ENCODE measurements at places on chromosomes 1 and 21.
A peak's percentile ranks its signal among the peaks of the same experiment; 100 is the strongest.

GRCh38 chr1:58813361-58813760 lies 29.5 kb upstream of the JUN start:
- no peak overlapping the region for H3K27ac ChIP-seq
- peaks cover 29% of the 10 kb centered on the region for H3K4me1 ChIP-seq
- H3K36me3 ChIP-seq = no peaks in the 10 kb centered on the region
- H3K27me3 ChIP-seq = peaks cover 7% of the 10 kb centered on the region
- no peak overlapping the region for H3K4me3 ChIP-seq

DNA sequence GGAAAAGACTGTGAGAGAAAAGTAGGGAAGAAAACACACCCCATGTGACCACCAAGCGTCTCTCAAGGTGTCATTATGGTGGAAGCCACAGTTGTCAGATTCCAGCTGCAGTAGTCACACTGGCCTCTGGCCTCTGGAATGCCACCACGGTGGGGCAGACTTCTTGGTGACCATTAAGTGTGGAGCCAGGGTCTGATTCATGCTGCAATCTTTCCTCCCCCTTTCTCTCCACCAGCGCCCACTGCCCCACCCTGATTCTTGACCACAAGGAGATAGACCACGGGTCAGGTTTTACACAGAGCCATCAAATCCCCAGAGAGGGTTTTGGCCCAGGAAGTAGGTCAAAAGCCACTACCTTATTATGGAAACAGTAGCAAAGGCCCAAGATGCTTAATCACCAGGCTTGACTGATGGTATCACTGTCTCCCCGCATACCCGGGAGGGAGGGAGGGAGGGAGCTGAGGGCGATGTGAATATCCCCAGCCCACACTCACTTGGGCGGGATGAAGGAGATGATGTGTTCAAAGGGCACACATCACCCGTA lies 52.7 kb upstream of the GRHL3 start:
- no peak overlapping the region for H3K27ac ChIP-seq
- no peak for DNase-seq
- H3K4me1 ChIP-seq = no peaks in the 10 kb centered on the region
- H3K27me3 ChIP-seq = peaks cover 6% of the 10 kb centered on the region
- no peaks in the 10 kb centered on the region for H3K36me3 ChIP-seq
- no peak overlapping the region for H3K4me3 ChIP-seq

GRCh38 chr1:119631433-119632102 lies 16.5 kb downstream of the ZNF697 start:
- peaks cover 56% of the 10 kb centered on the region for H3K4me1 ChIP-seq
- peak overlapping the region; percentile 28 for H3K4me3 ChIP-seq
- H3K36me3 ChIP-seq = peaks cover 21% of the 10 kb centered on the region
- DNase-seq = peak; percentile 38

DNA sequence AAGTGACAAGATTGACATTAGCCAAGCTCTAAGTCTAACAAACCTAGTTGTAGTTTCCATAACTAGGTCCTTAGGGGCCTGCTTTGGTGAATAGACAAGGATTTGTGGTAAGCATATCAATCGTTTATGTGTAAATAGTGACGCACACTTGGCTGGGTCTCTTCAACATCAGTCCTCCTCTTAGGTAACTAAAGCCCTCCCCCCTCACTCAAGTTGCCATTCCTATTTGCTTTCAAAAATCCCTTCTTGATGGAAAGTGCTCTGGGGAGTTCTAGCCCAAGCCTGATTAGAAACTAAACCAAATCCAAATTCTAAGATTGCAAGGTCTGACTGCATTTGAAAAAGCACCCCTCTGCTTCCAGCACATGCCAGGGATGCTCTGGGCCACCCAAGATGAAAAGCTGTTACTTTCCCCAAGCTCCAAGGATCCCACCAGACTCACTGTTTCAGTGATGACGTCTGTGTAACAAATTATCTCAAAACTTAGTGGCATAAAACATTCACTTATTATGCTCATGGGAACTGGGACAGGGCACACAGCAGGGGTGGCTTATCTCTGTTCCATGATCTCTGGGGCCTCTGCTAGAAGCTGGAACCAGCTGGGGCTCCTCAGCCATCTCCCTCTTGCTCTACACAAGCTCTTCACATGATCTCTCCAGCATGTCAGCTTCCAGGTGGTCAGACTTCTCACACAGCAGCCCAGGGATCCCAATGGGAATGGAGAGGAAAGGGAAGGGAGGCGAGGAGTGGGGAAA lies 74.1 kb downstream of the RRAGC start:
- H3K27me3 ChIP-seq = peaks cover 21% of the 10 kb centered on the region
- no peaks in the 10 kb centered on the region for H3K36me3 ChIP-seq
- peaks cover 64% of the 10 kb centered on the region for H3K4me1 ChIP-seq
- no peak overlapping the region for H3K27ac ChIP-seq

GRCh38 chr1:81144240-81144825 lies 656.4 kb upstream of the ADGRL2 start:
- H3K27ac ChIP-seq = no peak overlapping the region
- no peak overlapping the region for H3K4me3 ChIP-seq
- H3K4me1 ChIP-seq = no peaks in the 10 kb centered on the region
- no peak for DNase-seq

DNA sequence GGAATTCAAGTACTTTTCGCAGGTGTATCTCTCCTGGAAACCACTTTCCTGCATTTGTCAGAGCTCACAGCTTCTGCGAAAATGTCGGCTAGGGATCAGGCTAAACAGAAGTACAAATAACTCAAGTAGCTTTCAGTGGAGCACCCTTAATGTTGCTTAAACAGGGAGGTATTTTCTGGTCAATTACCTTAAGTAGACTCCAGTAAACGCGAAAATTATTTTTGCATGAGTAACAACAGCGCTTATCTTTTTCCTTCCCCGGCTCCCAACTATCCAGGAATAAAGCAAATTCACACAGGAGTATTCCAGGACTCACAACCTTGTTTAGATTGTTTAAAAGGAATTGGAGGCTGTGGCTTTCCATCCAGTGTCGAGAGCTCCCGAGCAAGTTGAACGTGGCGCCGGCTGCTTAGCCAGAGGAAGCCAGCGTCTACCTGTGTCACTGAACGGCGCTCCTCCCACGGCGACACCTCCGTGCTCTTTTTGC lies 7.3 kb upstream of the SIM2 start:
- peaks cover 99% of the 10 kb centered on the region for H3K27me3 ChIP-seq
- peaks cover 26% of the 10 kb centered on the region for H3K4me1 ChIP-seq
- no peak for DNase-seq
- no peak overlapping the region for H3K27ac ChIP-seq

GRCh38 chr1:16204634-16205333 lies 7.7 kb downstream of the ARHGEF19 start:
- peaks cover 34% of the 10 kb centered on the region for H3K4me1 ChIP-seq
- no peak overlapping the region for H3K4me3 ChIP-seq
- DNase-seq = peak; percentile 61

GRCh38 chr1:173329726-173330125 lies 122.6 kb upstream of the TNFSF4 start:
- H3K4me3 ChIP-seq = no peak overlapping the region
- no peaks in the 10 kb centered on the region for H3K36me3 ChIP-seq
- no peak for DNase-seq
- no peaks in the 10 kb centered on the region for H3K27me3 ChIP-seq
- no peaks in the 10 kb centered on the region for H3K4me1 ChIP-seq
- no peak overlapping the region for H3K27ac ChIP-seq

DNA sequence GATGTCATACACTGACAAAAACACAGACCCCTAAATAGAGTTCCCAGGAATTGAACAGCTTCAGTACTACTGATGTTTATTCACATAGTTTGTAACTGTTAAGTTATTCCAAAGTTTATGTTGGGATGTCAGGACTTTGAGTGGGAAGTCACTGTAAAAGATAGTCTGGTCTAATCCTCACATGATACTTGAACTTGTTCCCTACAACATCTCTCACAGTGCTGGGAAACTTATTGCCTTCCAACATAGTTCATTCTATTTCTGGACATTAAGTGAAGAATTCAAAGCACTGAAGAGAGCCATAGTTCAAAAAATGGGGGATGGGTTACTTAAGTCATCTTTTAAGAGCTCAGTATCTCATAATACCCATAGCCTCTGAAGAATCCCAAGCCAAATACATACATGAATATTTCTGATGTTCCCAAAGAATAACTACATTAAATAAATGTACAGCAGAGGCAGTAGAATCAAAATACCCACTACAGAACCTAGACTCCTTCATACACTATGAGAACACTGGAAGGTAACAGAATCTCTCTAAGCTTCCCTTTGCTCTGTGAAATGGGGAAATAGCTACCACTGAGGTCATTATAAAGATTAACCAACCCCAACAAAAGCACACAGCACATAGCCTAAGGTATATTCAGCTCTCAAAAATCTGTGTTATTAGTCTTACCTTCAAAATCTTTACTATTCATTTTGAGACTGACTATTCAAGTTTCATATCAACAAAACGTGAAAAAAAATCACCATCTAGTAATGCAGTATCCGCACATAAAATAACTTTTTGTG lies 81.4 kb downstream of the ESRRG start:
- no peak for DNase-seq
- no peaks in the 10 kb centered on the region for H3K4me1 ChIP-seq
- H3K27me3 ChIP-seq = no peaks in the 10 kb centered on the region
- no peak overlapping the region for H3K4me3 ChIP-seq
- no peaks in the 10 kb centered on the region for H3K36me3 ChIP-seq
- H3K27ac ChIP-seq = no peak overlapping the region

DNA sequence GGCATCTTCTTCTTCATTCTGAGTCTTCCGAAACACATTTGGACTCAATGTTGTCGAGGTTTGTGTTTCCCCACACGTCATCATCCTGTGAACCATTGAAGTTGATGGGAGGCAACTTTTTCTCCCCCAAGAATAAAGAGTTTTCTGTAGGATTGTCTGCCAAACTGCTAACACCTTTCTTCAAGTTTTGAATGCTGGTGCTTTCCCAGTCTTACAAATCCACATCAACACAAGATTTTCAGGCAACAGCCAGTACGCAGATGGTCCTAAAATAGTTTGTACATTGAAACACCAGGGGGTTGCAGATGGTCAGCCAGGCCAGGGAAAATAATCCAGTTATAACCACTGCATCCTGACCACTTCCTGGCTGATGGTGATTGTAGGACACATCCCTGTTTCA lies 187.9 kb downstream of the DISC1 start:
- no peaks in the 10 kb centered on the region for H3K27me3 ChIP-seq
- no peak overlapping the region for H3K4me3 ChIP-seq
- DNase-seq = no peak
- H3K27ac ChIP-seq = no peak overlapping the region
